ENCODE measurements at places on chromosomes 1 and 21.

- DNase-seq, result no peak
Observed at GRCh38 chr21:44087426-44088400, 19.5 kb upstream of the PWP2 start.

- DNase-seq, result no peak
Observed at GRCh38 chr1:24827379-24828135, 82.3 kb downstream of the CLIC4 start.

DNA sequence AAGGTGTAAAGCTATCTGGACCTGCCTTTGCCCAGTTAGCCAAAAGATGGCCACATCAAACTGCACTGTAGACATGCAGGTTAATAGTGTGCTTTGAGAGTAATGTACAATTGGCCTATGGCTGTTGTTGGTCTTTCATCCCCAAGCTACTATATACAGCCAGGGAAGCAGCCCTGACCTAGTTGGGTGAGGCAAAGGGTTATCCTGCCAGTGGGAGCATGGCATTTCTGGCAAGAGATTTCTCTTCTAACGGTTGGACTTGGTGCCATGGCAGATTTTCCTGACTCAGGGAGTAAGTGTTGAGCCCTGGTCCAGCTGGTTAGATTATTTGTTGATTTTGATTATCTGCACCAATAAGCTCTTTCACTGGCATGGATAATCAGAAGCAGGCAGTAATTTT, 119.8 kb downstream of the SDCCAG8 start:
- DNase-seq, result no peak

GRCh38 chr1:8562222-8562621, 244.3 kb downstream of the SLC45A1 start:
- no peak for DNase-seq

DNA sequence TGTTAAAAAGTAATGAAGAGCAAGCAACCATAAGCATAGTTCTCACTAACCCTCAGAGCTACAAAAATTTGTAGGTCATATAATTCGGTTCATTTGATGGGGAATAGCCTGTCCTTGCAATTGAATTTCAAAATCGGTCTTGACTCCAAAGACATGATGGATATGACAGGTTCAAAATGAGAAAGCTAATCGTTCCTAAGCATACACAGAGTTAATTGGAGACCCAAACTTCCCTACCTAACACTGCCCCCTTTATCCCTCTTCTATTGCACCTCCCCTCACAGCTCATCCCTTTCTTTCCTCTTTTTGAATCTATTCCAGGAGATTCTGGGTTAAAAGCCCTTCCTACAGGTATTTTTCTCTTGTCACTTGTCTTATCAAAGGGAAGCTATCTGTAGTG, 390.0 kb upstream of the PTBP2 start:
- DNase-seq, result no peak

DNA sequence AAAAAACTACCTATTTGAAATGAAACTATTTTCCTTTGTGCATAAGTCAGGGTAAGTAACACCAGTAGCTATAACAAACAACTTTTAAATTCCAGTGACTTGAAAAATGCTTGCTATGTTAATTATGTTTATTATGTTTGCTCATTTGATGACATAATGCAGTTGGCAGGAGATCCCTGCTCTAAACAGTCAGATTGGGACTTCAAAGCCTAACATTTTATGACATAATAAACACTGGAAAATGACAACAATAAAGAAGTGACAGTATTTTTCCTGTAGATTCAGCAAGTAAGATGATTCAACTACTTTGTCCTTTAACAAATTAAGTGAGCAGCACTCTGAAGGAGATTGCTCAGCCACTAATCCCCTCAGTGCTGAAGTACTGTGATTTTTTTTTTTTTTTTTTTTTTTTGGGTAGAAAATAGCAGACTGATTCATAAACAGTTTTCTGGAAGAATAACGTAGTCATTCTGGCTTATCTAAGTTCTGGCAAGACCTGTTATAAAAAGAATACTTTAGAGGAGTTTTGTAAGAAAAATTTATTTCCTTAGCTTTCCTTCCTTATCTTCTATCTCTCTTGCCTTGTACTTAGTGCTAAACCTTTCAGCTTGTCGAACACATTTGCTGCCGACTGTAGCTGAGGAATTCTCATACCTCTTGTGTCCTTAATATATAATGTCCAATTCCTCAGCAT, 207.2 kb downstream of the PTGER3 start:
- DNase-seq, result no peak

Measured in stimulated activated CD4-positive, alpha-beta T cell treated with anti-CD3 and anti-CD28 coated beads, Interleukin-15, amount 100 ng/mL, for 24 hours (primary cell).